ENCODE measurements at places on chromosomes 12 and 14.

GRCh38 chr12:7439579-7440505 is 4.1 kb downstream of the CD163L1 start:
- DNase-seq = no peak

DNA sequence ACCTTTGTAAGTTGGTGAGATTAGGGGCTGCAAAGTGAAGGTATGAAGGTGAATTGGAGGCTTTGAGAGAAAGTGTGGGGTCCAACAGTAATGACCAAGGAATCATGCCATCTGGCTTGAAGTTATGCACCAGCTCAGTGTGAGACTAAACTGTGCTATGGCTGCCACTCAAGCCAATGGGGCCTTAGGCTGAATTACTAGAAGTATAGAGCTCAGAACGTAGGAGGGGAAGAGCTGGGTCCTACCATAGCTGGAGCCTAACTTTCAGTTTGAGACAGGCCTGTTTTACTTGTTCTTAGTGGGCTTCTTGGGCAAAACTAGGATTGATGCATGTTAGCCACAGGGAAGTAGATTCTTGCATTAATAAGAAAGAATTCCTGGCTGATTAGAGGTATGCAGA is 194.0 kb downstream of the TSPAN9 start:
- DNase-seq = no peak

DNA sequence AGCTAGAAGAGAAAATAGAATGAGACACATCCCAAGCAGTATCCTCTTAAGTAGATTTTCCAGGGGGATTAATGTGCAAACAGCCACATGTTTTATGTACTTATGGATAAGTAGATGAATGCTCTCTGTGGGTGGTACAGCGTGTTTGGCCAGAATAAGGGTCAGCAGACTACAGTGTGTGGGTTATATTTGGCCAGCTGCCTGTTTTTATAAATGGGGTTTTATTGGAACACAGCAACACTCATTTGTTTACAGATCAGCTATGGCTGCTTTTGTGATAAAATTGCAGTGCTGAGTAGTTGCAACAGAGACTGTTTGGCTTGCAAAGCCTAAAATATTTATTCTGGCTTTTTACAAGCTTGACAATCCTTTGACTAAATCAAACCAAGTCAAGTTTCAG is 780.2 kb upstream of the SEL1L start:
- no peak for DNase-seq

GRCh38 chr12:3019005-3019680 is 58.0 kb upstream of the TSPAN9 start:
- no peak for DNase-seq

Measured in GM04504 (cell line).